Glutamatergic neuron (in vitro differentiated cells): ENCODE measurements at places on chromosomes 4 and X. TPM values are rescaled to one million over a fixed set of nuclear protein-coding genes. Genes with fewer than 3 reads are reported as not detected.

DNA sequence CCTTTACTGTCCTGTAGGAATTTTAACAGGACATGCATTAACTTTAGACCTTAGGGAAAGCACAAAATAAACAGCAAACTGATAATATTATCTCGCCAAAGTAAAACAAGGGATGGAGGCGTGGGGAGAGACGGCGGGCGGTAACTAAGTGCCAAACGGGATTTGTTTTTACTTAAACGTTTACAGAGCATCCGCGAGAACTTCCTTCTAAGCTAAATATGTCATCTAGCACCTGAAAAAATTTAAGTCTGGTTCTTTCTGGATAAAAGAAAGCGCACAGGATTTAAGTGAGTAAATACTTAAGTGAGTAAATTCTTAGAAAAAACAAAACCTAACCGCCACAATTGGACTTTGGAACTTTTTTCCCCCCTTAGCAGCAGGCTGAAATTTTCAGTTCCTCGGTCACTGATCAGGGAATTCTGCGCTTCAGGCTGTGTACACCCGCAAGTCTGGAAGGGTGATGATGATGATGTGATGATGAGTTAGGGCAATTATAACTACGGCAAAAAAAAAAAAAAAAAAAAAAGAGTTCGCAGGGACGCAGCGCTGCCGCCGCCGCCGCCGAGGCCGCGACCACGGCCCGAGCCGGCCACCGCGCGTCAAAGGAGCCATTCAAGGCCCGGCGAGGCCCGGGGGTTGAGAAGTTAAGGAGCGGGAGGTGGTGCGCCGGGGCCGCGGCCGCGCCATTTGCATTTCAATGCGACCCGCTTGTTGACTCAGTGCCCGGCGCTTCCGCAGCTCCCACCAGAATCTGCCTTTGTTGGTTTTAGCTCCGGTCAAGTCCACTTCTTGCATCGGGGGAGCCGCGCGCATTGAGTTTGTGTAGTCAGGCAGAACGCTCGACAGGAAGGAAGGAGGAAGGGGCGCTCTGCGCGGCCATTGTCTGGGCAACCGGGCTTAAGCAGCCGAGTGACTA is 108.8 kb downstream of the SPRY1 start:
- DNase-seq: peak; percentile 71
- peaks cover 24% of the 10 kb centered on the region for H3K4me1 ChIP-seq
- H3K4me3 ChIP-seq: peak overlapping the region; percentile 95

Gene PF4V1
- total RNA-seq: not detected

Gene DNAAF6
- not detected for total RNA-seq

Gene ZBED1
- total RNA-seq: 45.4 TPM

DNA sequence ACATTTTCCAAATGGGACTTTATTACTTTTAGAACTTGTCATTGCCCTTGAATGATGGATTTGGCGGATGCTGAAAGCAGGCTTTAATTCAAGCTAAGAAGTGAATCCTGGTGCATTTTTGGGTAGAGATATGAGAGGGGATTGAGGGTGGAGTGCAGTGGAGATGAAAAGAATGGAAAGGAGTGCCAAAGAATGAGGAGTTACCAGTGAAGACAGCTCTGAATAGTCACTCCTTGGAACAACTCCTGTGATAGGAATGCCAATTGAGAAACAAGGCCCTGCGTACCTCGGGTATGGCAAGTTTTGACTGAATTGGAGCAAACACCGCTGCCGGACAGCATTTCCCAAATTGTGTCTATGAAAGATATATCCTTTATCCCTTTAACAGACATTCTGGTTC is 36.5 kb upstream of the ETNPPL start:
- no peaks in the 10 kb centered on the region for H3K4me1 ChIP-seq
- DNase-seq: no peak
- H3K27ac ChIP-seq: no peak overlapping the region
- H3K36me3 ChIP-seq: no peaks in the 10 kb centered on the region
- no peak overlapping the region for H3K4me3 ChIP-seq
- H3K27me3 ChIP-seq: no peaks in the 10 kb centered on the region

Gene MSANTD1
- 2.6 TPM for total RNA-seq

- H3K4me1 ChIP-seq: peaks cover 38% of the 10 kb centered on the region
- DNase-seq: peak; percentile 78
- peak overlapping the region; percentile 96 for H3K27ac ChIP-seq
These were observed 969 bp downstream of the STIM2 start for GRCh38 chr4:26861434-26862186.

- no peaks in the 10 kb centered on the region for H3K4me1 ChIP-seq
- no peaks in the 10 kb centered on the region for H3K36me3 ChIP-seq
- no peak for DNase-seq
- peaks cover 2% of the 10 kb centered on the region for H3K27me3 ChIP-seq
- H3K4me3 ChIP-seq: no peak overlapping the region
- H3K27ac ChIP-seq: no peak overlapping the region
These were observed 8.3 kb downstream of the SLITRK2 start for GRCh38 chrX:145825896-145826295.

DNA sequence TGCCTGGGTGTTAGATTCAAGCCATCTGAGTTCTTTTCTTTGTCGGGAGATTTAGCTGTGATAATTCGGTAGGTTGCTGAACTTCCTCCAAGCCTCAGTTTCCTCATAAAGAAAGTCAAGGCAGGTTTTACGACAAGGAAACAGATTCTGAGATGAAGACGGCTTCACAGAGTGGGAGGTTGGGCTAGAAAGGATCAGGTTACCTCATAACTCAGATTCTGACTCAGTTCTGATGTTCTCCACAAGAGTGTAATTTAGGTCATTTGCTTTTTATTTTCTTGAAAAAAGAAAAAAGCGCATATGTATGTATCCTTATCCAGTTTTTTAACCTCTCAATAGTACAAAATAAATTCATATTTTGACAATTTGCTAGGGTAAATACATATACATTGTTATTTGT is 47.2 kb upstream of the ELOVL6 start:
- no peak overlapping the region for H3K27ac ChIP-seq
- H3K27me3 ChIP-seq: peaks cover 2% of the 10 kb centered on the region
- H3K4me1 ChIP-seq: peaks cover 4% of the 10 kb centered on the region
- no peak overlapping the region for H3K4me3 ChIP-seq

GRCh38 chr4:6489927-6490326 is 17.5 kb upstream of the PPP2R2C start:
- H3K4me3 ChIP-seq: no peak overlapping the region
- peak overlapping the region; percentile 56 for H3K27ac ChIP-seq
- H3K36me3 ChIP-seq: peaks cover 30% of the 10 kb centered on the region
- peaks cover 24% of the 10 kb centered on the region for H3K4me1 ChIP-seq
- H3K27me3 ChIP-seq: peaks cover 8% of the 10 kb centered on the region

- H3K4me3 ChIP-seq: no peak overlapping the region
- no peak for DNase-seq
- no peak overlapping the region for H3K27ac ChIP-seq
- H3K36me3 ChIP-seq: no peaks in the 10 kb centered on the region
- no peaks in the 10 kb centered on the region for H3K27me3 ChIP-seq
These were observed 65.6 kb downstream of the DCAF8L1 start for GRCh38 chrX:27915617-27916016.

Gene RASSF6
- not detected for total RNA-seq

DNA sequence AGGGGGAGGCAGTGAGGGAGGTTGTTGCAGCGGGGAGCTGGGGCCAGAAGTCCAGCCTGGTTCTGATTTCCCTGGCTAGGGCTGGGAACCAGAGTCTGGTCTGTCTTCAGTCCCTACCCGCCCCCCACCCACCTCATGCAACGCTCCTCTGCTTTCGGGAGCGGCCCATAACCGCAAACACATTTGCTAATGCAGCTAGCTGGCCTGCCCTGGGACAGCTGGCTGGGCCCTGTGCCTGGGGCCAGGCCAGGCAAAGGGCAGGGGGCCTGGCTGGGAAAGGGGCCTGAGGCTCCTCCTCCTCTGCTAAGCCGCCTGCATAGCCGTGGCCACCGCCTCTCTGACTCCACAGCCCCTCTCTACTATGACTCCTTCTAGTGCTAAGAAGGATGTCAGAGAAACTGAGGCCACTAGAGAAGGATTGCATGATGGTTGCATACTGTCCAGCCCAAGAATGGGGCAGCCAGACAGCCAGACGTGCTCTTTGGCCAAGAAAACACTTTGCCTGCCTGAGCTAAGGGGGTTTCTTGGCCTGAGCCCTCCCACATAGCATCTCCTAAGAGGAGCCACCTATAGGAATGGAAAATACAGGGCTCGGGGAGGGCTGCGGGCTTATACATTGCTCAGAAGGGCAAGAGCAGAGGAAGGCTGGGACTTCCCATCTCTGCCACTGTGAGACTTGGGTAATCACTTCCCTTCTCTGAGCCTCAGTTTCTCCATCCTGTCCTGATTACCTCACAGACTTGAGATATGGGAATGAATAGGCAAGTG is 76.9 kb downstream of the PJA1 start:
- H3K4me1 ChIP-seq: peaks cover 3% of the 10 kb centered on the region
- no peak overlapping the region for H3K27ac ChIP-seq
- H3K4me3 ChIP-seq: no peak overlapping the region
- H3K27me3 ChIP-seq: peaks cover 4% of the 10 kb centered on the region
- DNase-seq: no peak
- no peaks in the 10 kb centered on the region for H3K36me3 ChIP-seq

GRCh38 chrX:147838465-147839131 is 73.1 kb upstream of the FMR1 start:
- no peaks in the 10 kb centered on the region for H3K36me3 ChIP-seq
- H3K27ac ChIP-seq: no peak overlapping the region
- H3K4me3 ChIP-seq: no peak overlapping the region

DNA sequence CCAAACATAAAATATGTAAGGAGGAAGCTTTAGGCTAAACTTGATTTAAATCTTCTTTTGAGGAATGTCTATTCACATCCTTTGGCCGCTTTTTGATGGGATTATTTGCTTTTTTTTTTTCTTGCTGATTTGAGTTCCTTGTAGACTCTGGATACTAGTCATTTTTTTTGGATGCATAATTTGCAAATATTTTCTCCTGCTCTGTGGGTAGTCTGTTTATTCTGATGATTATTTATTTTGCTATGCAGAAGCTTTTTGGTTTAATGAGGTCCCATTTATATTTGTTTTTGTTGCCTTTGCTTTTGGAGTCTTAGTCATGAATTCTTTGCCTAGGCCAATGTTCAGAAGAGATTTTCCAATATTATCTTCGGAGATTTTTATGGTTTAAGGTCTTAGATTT is 144.9 kb downstream of the MAGEC2 start:
- H3K4me1 ChIP-seq: no peaks in the 10 kb centered on the region
- H3K27me3 ChIP-seq: no peaks in the 10 kb centered on the region
- H3K4me3 ChIP-seq: no peak overlapping the region
- DNase-seq: no peak
- H3K36me3 ChIP-seq: no peaks in the 10 kb centered on the region
- H3K27ac ChIP-seq: no peak overlapping the region

DNA sequence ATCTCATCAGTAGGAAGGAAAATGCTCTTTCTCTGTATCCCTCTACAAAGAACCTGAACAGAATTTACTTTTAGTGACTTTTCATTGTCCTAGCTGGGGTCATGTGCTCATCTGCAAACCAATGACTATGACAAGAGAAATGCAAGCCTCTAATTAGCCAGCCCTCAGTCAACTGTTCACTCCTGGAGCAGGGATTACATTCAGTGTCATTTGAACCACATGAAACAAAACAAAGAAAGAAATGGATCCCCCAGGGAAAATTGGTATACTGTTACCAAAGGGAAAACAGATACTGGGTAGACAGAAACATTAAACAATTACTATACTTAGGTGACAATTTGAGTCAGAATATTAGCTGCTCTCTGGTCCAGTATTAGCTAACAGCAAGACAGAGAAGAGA is 173.6 kb downstream of the RCHY1 start:
- no peak overlapping the region for H3K27ac ChIP-seq
- no peak for DNase-seq
- H3K4me1 ChIP-seq: no peaks in the 10 kb centered on the region
- peaks cover under 1% of the 10 kb centered on the region for H3K36me3 ChIP-seq

Gene NLGN3
- total RNA-seq: 3.1 TPM

GRCh38 chr4:83758285-83758684 is 222.4 kb downstream of the GPAT3 start:
- H3K36me3 ChIP-seq: no peaks in the 10 kb centered on the region
- no peak overlapping the region for H3K27ac ChIP-seq
- DNase-seq: no peak
- H3K27me3 ChIP-seq: peaks cover 2% of the 10 kb centered on the region
- H3K4me3 ChIP-seq: no peak overlapping the region
- no peaks in the 10 kb centered on the region for H3K4me1 ChIP-seq

- H3K4me1 ChIP-seq: peaks cover 3% of the 10 kb centered on the region
- no peaks in the 10 kb centered on the region for H3K36me3 ChIP-seq
- H3K27ac ChIP-seq: peak overlapping the region; percentile 81
These were observed 1.5 kb downstream of the GRID2 start for GRCh38 chr4:92305148-92305877.

GRCh38 chr4:89351201-89351600 is 43.6 kb upstream of the GPRIN3 start:
- no peak for DNase-seq
- H3K27me3 ChIP-seq: peaks cover 2% of the 10 kb centered on the region
- peaks cover 15% of the 10 kb centered on the region for H3K36me3 ChIP-seq
- H3K27ac ChIP-seq: no peak overlapping the region
- no peak overlapping the region for H3K4me3 ChIP-seq
- peaks cover 1% of the 10 kb centered on the region for H3K4me1 ChIP-seq

DNA sequence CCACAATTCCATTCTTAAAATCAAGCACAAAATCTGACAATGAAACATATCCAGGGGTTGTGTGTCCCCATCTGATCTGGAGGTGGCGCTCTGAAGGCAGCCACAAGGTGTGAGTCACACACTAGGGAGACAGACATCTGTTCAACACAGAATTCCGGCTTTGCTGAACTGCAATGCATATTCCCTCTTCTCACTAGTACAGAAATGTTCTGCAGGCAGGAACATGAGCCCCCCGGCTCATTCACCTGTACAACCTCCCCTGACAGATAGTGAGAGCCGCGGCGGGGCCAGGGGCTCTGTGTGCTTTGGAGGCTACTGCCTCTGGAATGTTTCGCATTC is 41.9 kb downstream of the WDR1 start:
- DNase-seq: no peak
- H3K27ac ChIP-seq: peak overlapping the region; percentile 33
- H3K36me3 ChIP-seq: no peaks in the 10 kb centered on the region
- H3K4me1 ChIP-seq: no peaks in the 10 kb centered on the region
- H3K27me3 ChIP-seq: peaks cover 2% of the 10 kb centered on the region
- H3K4me3 ChIP-seq: no peak overlapping the region

Gene TSPAN7
- total RNA-seq: 54.0 TPM

DNA sequence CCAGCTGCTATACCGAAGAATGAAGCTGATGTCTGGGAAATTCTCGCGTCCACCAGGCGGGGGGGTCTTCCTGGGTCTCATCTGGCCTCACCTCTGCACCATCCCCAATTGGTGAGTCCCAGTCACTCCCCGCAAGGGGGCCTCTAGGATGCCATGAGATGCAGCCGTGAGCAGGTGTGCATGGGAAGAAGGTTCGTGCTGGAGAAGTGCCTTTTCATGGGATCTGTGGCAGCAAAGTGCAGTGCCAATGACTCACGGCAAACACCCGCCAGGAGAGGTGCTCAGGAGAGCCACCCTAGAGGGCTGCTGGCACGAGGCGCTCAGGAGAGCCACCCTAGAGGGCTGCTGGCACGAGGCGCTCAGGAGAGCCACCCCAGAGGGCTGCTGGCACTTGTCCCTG is 55.1 kb downstream of the CPZ start:
- no peaks in the 10 kb centered on the region for H3K36me3 ChIP-seq
- no peak overlapping the region for H3K27ac ChIP-seq
- peaks cover 15% of the 10 kb centered on the region for H3K27me3 ChIP-seq
- no peak for DNase-seq

- H3K36me3 ChIP-seq: no peaks in the 10 kb centered on the region
- no peak overlapping the region for H3K27ac ChIP-seq
- H3K4me1 ChIP-seq: peaks cover 8% of the 10 kb centered on the region
- no peak overlapping the region for H3K4me3 ChIP-seq
These were observed 36.1 kb downstream of the FRMPD4 start for GRCh38 chrX:12174358-12174757.

Gene RASGEF1B
- total RNA-seq: 108 TPM

GRCh38 chr4:3239303-3239702 is 9.7 kb upstream of the MSANTD1 start:
- H3K4me1 ChIP-seq: peaks cover 23% of the 10 kb centered on the region
- H3K27ac ChIP-seq: peak overlapping the region; percentile 80
- H3K4me3 ChIP-seq: no peak overlapping the region
- H3K27me3 ChIP-seq: peaks cover 11% of the 10 kb centered on the region
